ENCODE measurements at places on chromosomes 1 and 21. TPM values are rescaled to one million over a fixed set of nuclear protein-coding genes. Genes with fewer than 3 reads are reported as not detected.
A peak's percentile ranks its signal among the peaks of the same experiment; 100 is the strongest.

Gene F13B
- total RNA-seq = not detected

Gene CHIA
- not detected for total RNA-seq

DNA sequence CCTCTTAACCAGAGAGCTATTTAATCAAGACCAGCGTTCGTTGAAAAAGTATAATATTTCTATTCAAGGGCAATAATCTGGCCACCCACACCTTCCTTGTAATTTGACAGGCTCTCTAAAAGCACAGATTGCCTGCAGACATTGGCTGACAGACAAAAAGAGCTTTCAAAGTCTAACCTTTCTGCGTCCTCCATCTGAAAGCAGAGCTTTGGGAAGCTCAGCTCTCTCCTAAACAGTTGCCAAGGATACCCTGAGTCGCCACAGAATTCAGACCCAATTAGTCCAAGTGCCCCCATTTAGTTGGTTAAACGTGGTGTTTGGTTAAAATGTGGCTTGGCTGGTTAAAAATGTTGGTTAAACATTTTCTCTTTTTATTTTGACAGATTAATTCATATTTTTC lies 33.7 kb upstream of the PLA2G2C start:
- no peak for DNase-seq

GRCh38 chr1:18552631-18553030 lies 71.9 kb downstream of the KLHDC7A start:
- no peak for DNase-seq

GRCh38 chr1:169472738-169473137 lies 13.0 kb downstream of the SLC19A2 start:
- no peak for DNase-seq

DNA sequence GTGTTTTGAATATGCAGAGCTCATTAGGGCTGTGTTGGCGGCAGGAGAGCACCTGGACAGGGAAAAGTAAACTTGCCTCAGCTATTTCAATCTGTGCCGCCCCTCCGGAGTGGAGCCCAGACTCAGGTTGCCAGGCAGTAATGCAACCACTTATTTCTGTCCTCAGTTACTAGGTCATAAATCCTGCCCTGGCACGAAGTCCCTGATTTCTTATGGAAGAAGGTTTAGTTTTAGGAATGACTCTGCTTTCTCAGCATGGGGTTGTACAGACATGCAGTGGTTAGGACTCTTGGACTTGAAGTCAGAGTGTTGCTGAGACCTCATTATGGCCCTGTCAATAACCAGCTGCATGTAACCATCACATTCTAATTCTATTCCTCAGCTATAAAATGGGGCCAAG lies 98.3 kb upstream of the FGGY start:
- no peak for DNase-seq

Gene GJB3
- 0.36 TPM for total RNA-seq

DNA sequence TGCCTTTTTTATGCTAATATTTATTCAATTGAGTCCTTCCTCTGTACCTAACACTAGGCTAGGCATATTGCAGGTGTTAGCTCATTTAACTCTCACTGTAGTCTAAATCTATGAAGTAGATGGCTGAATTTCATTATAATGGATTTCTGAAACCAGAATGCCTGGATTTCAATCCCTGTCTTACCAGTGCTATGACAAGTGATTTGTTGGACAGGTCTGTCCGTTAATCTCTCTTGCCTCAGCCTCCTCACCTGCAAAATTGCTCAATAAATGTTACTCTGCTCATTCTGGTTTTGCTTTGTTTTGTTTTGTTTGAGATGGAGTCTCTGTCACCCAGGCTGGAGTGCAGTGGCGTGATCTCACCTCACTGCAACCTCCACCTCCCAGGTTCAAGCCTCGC lies 146.1 kb upstream of the ADGRL2 start:
- DNase-seq = no peak

- DNase-seq = no peak
Observed at GRCh38 chr1:6645018-6645417, 20.4 kb downstream of the THAP3 start.

GRCh38 chr1:241615043-241615974 lies 24.9 kb downstream of the CHML start:
- no peak for DNase-seq

DNA sequence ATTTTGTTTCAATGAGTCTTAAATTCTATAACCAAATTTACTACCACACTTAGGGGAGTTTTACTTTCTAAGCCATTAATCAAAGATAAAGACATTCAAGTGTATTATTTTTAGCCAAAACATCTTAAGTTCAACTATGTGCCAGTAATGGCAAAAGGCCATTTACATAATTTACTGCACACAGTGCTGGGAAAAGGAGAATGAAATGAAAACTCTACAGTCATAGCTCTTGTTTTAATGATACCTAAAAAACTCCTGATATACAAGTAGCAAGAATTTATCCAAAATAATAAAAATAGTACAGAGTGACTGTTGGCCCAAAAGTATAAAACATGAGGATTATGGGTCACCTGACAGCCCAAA lies 42.4 kb upstream of the C1orf198 start:
- no peak for DNase-seq

GRCh38 chr1:53657531-53657805 lies 81.5 kb downstream of the GLIS1 start:
- DNase-seq = no peak

Gene TNFRSF1B
- 18.7 TPM for total RNA-seq

DNA sequence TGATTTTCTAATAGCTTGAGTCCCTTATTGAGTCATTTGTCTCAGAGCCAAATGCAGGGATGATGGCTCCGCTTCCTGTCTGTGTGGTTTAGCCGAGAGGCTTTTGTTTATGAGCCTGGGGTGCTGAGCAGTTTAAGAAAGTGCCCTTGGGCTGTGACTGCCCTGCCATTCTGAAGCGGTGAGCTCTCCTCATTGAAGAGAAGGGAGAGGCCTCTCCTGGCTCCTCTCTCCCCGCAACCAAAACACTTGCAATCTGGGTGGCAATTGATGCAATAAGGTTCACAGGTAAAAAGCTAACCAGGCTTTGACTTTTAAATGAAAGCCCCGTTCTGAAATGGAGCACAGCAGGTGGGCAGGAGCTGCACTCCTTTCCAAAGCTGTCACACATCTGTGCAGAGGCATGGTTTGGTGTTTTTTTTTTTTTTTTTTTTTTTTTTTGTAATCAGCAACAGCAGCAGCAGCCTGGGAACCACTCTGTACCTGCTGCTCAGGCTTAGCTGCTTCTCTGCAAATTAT lies 403.7 kb downstream of the SIPA1L2 start:
- no peak for DNase-seq

Gene CLIC6
- 4.1 TPM for total RNA-seq

- peak; percentile 90 for DNase-seq
Observed at GRCh38 chr1:109928591-109929111, 18.0 kb downstream of the CSF1 start.

Gene AVPR1B
- total RNA-seq = not detected

Gene HCN3
- total RNA-seq = 2.7 TPM

GRCh38 chr1:207952617-207953542 lies 42.0 kb upstream of the CD34 start:
- no peak for DNase-seq

Gene KRTAP21-2
- not detected for total RNA-seq

Gene FALEC
- total RNA-seq = 0.86 TPM

Gene DNAJC6
- total RNA-seq = 1.3 TPM

Gene HSD17B7
- 10.2 TPM for total RNA-seq

Gene FBLIM1
- total RNA-seq = 70.8 TPM

GRCh38 chr21:46661211-46661625 lies 25.7 kb downstream of the PRMT2 start:
- peak; percentile 63 for DNase-seq

Gene TMEM61
- total RNA-seq = 2.4 TPM

- DNase-seq = no peak
Observed at GRCh38 chr1:88946861-88947260, 45.6 kb downstream of the KYAT3 start.

Gene SLAMF9
- not detected for total RNA-seq

Measured in ovary (tissue), 10 donors.